Fibroblast of lung (primary cell): ENCODE measurements at places on chromosomes 2 and 18.
A peak's percentile ranks its signal among the peaks of the same experiment; 100 is the strongest.

DNA sequence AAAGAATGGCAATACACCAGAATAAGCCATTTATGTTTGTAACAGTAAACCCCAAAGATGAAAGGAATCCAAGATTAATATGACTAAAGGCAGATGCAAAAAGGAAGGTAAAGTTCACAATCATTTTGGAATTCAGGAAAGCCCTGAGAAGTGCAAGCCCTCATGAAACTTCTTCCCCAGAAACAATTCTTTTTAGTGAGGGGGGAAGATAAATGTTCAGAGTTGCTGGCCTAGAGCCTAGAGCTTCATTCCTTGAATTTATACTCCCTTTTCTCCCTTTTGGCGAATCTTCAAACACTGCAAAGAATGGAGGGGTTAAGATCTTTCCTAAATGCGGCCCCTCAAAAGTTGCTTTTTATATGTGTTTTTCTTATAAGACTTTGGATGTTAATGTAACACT lies 368.8 kb downstream of the MEIS1 start:
- DNase-seq, result peak; percentile 91

- DNase-seq, result no peak
Observed at GRCh38 chr2:231743376-231744116, 35.2 kb downstream of the PTMA start.

- DNase-seq, result no peak
Observed at GRCh38 chr2:69159986-69160385, 147.0 kb downstream of the ANTXR1 start.

DNA sequence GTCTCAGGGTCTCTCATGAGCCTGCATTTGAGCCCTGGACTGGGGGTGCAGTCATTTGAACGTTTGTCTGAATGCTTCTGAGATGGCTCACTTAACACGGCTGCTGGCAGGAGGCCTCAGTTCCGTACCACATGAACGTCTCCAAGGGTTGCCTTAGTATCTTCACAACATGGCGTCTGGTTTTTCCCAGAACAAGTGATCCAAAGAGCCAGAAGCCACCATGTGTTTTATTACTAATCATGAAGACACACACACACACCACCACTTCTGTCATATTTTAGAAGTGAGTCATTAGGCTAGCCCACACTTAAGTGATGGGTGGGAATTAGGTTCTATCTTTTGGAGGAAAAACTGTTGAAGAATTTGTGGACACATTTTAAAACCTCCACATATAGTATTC lies 15.0 kb upstream of the MYO1B start:
- peak; percentile 98 for DNase-seq

DNA sequence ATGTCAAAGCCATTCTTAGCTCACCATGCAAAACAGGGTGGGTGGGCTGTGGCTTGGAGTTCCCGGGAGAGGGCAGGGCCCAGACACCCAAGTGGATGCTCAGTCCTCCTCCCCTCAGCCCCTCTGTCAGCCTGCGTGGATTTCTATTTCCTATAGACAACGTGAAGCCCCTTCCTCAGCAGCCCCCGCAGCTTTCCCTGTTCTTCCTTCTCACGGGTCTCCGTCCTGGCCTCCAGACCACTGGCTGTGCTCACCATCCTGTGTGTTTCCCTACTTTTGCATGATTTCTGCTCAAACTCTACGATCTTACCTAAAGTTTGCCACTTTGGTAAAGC lies 155.0 kb upstream of the PXDN start:
- no peak for DNase-seq

- DNase-seq, result peak; percentile 65
Observed at GRCh38 chr18:59357928-59358327, 1.1 kb downstream of the LMAN1 start.

GRCh38 chr2:151914989-151915628 lies 86.9 kb upstream of the ARL5A start:
- no peak for DNase-seq

- DNase-seq, result no peak
Observed at GRCh38 chr18:48127606-48128005, 197.1 kb upstream of the SMAD2 start.

DNA sequence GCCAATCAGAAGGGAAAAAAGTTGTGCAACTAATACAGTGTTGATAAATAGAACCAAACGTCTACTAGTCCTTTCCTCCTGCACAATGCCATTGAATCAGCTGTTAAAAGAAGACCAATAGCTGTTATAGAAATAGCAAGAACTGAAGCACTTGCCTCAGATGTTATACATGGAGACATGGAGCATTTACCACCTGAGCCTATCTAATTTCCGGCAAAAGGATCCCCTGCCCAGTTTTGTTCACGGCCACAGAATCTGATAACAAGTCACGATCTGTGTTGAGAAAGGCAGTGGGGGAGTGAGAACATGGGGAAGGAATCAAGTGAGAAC lies 285.4 kb downstream of the ZEB2 start:
- DNase-seq, result no peak

- DNase-seq, result no peak
Observed at GRCh38 chr2:95261602-95262001, 12.6 kb upstream of the PROM2 start.

GRCh38 chr2:101089419-101089818 lies 61.8 kb downstream of the TBC1D8 start:
- DNase-seq, result no peak
